ENCODE measurements at places on chromosomes 11 and 22.

DNA sequence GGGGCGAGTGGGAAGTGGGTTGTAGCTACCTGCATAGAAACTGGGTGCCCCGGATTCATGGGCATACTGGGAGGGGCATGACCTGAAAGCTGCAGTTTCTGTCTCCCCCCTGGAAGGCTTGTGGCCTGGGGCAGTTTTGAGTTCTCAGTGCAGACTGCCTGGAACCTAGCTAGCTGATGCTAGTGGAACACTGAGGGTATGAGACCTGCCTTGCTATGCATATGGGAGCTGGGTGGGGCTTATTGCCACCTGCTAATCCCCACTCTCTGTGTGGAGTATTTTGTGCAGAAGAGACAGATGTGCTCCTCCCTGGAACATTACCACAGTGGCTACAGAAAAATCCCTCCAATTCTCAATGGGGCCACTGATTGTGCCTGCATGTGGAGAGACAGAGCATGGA, 11.7 kb upstream of the OR56B4 start:
- no peak for DNase-seq

GRCh38 chr11:125960771-125961170, 14.9 kb downstream of the VSIG10L2 start:
- no peak for DNase-seq

DNA sequence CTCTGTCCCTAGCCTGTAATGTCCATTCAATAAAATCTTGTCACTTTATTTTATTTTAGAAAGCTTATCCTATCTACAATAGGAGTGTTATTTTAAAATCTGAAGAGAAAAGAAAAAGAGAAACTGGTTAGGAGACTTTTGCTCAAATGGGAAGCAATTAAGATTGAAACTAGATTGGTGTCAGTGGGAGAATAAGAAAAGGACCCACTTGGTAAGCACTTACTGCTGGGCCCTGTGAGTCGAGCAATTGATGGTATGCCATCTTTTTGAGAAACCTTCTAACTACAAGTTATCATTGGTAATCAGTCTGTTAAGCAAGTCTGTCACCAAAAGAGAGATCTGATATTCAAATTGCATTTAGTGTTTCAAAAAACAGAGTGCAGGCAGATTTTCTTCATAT, 258.4 kb downstream of the GRM5 start:
- no peak for DNase-seq

DNA sequence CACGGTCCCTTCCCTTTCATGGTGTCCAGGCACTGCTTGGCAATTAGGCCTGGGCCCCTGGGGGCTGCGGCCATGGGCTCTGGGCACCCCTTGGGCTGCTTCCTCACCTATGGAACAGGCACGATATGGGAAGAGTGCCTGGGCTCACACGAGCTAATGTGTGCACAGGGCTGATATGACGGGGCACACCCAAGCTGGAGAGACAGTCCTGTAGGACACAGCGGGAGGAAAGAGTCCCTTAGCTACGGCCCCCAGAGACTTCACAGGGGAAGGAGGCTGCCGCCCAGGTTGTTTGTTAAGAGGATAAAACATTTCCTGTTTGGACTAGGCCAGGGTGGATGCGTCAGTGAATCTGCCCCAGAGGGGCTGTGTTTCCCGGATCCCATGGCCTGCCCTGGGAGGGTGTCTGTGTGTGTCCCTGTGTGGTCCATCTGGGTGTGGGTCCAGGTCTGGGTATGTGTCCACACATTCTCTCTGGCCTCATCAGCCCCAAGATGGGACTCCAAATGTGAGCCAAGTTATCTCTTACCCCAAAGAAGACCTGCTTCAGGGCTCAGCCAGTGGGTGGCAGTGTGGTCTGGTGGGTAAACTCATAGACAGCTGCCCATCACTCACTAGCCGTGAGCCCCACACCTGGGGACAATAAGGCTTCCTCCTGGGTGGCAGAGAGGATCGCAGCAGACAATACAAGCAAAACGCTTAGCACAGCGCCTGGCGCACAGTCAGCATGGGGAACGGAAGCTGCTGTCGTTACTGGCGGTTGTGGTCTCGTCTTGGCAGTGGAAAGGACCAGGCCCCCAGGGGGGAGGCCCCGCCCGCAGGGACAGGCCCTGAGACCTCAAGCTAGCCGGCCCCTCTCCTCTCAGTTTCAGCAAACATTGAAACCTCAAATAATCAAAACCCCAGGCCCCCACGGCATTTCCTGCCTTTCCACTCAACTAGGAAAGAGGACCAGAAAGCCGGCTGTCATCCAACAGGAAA, 3.2 kb upstream of the EMID1 start:
- DNase-seq = no peak
